ENCODE measurements at places on chromosomes 12 and 14.

- DNase-seq: no peak
Observed at GRCh38 chr12:87935216-87935615, 94.0 kb downstream of the C12orf50 start.

DNA sequence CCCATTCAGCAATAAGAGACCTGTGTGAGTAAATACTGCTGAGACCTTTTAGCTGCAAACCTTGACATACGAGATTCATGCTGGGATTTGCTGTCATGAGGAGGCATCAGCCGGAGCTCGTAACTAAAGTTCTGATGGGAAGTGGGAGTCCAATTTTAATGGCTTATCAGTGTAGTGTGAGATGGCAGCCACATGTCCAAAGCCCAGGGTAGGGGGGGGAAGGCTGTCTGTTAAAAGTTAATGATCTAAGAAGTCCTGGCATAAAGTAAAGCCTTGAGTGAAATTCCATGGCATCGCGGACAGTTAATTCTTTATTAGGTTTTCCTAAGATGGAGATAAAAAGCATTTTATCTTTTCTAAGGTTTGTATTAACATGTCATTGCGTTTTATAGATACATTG, 240.0 kb downstream of the AACS start:
- DNase-seq: no peak

GRCh38 chr12:83954956-83955601, 957.5 kb downstream of the SLC6A15 start:
- DNase-seq: peak; percentile 10

DNA sequence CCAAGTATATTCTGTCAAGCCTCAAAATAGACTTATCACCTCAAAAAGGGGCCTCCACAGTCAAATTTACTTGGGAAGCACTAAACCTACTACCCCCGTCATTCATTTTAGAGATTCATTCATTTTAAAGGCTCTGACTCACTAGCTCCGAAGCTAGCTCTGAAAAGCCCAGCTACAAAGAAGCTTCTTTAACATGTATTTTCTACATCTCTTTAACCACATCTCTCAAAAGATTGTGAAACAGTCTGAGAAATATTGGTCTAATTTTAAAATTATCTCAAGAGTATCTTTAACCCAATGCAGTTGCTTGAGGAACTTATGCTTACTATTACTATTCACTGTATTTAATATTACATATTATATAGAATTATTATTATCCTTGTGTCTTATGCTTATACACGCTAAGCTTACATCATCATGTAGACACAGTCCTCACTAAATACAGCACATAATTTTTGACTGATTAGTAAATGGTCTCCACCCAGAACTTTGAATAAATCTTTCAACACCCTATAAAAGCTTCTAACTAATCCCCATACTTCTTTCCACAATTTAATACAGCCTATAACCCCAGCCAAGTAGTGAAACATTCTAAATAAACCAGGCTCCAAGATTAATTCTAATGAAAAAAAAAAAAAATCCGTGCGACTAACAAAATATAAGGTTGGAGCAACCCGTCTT, 7.8 kb downstream of the NT5DC3 start:
- no peak for DNase-seq

GRCh38 chr14:68775614-68776126, 17.2 kb downstream of the ZFP36L1 start:
- no peak for DNase-seq

GRCh38 chr14:80862983-80863382, 78.6 kb downstream of the CEP128 start:
- DNase-seq: no peak

GRCh38 chr14:96662116-96662970, 134.8 kb upstream of the VRK1 start:
- DNase-seq: peak; percentile 88

DNA sequence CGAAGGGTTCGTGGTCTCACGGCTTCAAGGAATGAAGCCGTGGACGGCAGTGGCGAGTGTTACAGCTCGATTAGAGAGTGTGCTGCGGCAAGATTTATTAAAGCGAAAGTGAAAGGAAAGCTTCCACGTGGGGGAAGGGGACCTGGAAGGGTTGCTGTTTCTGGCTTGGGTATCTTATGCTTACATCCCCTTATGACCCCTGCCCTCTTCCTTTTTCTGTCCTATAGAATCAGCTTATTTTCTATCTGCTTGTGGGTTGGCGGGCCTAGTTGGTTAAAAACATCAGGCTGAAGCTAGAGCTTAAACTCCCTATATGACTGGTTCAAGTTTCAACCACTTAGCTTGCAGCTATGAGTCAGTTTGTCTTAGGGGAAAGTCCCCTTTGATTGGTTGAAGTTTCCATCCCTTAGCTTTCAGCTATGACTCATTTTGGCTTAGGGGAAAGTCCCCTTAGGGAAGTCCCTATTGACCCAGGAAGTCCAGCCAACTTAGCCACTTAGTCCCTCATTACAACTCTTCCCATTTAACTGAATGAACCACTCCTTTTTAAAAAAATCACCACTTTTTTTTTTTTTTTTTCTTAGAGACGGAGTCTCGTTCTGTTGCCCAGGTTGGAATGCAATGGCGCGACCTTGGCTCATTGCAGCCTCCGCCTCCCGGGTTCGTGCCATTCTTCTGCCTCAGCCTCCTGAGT, 1494.7 kb upstream of the TMEM132C start:
- DNase-seq: no peak

GRCh38 chr12:114479831-114480230, 73.9 kb upstream of the TBX5 start:
- no peak for DNase-seq

GRCh38 chr14:99384450-99385417, 95.9 kb downstream of the SETD3 start:
- no peak for DNase-seq

GRCh38 chr14:36021030-36021422, 155.5 kb downstream of the PTCSC3 start:
- DNase-seq: peak; percentile 94

GRCh38 chr14:97283841-97284240, 486.7 kb downstream of the VRK1 start:
- no peak for DNase-seq

DNA sequence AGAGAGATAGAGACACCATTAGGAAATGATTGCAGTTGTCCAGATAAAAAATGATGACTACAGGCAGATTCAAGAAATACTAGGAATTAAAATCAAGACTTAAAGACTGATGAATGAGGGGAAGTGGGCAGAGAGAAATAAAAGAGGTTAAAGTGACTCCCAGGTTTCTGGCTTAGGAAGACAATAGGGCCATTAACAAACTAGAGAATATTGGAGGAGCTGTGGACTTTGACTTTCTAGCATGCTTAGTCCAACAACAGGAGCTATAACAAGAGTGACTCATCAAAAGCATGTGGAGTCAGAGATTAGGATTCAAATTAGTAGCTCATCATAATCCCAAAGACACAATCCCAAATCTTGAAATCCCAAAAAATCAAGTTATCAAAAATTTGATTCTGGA, 101.5 kb downstream of the BMP4 start:
- no peak for DNase-seq

DNA sequence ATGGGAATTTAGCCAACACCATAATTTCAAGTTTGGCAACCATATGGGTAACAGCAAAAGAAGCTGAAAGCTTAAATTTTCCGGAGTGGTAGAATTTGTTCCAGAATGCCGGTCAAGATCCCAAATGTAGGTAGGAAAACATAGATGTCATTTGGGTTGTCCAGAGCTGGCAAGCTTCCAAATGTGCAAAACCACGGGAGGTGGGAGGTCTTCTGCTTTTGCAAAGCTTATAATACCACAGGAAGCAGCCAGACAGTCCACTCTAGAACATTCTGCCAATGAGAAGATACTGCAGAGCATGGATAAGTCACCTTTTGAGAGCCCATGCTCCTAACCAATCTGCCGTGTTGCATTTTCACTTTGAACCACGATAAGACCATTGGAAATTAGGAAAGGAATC, 26.4 kb upstream of the BATF start:
- peak; percentile 59 for DNase-seq

GRCh38 chr12:94930216-94930654, 73.3 kb downstream of the NDUFA12 start:
- peak; percentile 59 for DNase-seq

- no peak for DNase-seq
Observed at GRCh38 chr12:47984331-47984801, 19.9 kb downstream of the COL2A1 start.

DNA sequence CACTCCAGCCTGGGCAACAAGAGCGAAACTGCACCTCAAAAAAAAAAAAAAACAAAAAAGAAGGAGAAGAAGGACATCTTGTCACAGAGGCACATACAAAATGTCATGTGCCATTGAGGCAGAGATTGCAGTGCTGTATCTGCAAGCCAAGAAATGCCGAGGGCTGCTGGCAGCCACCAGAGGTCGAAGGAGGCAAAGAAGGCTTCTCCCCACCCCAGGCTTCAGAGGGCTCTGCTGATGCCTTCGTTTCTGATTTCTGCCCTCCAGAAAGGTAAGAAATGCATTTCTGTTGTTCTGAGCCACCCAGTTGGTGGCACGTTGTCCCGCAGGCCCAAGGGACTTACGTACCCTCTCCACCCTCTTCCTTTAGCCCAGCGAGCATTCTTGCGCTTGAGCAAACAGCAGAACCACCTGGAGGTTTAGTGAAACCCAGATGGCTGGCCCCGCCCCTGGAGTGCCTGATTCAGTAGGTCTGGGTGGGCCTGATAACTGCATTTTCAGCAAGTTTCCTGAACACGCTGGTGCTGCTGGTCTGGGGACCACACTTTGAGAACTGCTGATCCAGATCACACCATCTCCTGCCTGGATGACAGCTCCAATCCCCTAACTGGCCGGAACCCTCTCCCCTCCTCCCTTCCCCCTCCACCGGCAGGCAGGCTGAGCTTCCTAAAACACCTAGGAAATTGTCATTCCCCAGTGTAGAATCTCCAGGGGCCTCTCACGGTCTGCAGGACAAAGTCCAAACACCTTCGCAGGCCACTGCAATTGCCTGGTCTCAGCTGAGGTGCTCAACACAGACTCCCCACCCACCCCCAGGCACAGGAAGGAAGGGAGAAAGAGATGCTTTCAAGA, 21.1 kb upstream of the SCARB1 start:
- peak; percentile 77 for DNase-seq

DNA sequence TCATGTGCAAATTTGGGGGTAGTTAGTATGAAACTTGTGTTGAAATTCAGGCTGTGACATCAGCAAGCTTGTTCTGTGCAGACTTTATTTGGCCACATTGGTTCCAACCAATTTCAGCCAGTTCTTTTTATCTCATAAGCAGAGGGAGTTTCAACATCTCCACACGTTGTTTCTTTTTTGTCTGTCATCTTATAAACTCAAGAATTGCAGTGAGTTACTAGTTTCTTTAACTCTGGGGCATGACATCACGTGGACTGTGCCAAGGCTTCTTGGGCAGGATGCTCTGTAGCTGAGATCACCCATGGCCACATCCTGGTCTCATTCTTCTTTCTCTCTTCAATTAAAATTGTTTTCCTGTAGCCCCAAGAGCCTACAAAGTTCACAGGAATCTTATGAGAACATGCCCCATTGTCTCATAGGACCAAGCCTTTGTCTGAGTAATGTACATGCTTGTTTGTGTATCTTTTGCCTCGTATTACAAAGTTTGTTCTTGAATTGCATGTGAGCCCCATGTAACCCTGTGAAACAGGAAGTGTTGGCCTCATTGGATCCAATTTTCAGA, 982.0 kb upstream of the TMEM132C start:
- DNase-seq: no peak

- DNase-seq: no peak
Observed at GRCh38 chr12:68175557-68176061, 16.1 kb upstream of the IFNG start.

DNA sequence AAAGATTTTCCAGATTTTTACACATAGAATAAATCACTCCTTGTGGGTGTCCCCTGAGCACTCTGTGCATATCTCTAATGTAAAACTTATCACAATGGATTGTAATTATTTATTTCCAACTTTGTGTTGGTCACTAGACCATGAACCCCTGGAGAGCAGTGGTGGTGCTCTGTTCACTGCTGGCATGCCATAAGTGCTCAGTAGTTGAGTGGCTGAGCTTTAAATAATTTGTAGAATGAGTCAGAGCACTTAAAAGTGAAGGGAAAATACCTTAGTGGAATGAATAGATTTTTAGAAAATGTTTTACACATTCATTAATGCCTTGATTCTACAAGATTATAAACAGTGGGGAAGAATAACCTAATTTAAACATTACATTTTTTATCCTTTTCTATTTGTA, 6.3 kb downstream of the MGAT4C start:
- DNase-seq: peak; percentile 21

DNA sequence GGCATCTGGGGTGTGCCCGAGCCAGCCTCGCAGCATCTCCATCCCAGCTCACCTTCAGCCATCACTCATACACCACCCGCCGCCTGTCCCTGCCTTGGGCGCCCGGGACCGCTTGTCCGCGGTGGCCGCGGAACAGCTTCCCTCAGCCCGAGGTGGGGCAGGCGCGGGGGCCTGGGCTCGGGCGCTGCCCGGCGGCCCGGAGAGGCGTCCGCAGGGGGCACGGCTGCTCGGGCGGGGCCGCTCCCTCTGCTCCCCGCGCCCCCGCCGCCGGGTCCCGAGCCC, 430 bp downstream of the SLC41A2 start:
- peak; percentile 68 for DNase-seq

GRCh38 chr14:70873627-70874026, 33.6 kb upstream of the PCNX1 start:
- DNase-seq: no peak

GRCh38 chr14:96844857-96845570, 47.8 kb downstream of the VRK1 start:
- no peak for DNase-seq

DNA sequence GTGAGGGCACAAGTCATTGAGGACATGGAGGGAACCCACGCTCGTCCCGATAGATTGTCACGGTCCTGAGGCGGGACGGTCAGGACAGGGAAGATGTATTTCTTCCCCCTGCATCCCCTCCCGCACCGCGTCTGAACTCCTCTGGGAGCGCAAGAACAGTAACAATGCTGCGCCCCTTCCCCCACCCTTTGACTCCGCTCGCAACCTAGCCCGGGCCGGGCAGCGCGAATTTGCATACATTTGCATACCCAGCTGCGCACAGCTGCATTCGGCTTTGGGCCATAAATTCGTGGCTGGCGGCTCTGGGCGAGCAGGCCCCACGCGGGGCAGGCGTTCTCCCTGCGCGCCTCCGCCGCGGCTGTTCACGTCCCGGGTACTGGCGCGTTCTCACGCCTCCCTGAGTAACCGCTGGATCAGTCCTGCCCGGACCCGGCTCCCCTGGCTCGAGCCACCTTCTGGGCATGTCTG, 29.0 kb upstream of the SMUG1 start:
- DNase-seq: peak; percentile 75

DNA sequence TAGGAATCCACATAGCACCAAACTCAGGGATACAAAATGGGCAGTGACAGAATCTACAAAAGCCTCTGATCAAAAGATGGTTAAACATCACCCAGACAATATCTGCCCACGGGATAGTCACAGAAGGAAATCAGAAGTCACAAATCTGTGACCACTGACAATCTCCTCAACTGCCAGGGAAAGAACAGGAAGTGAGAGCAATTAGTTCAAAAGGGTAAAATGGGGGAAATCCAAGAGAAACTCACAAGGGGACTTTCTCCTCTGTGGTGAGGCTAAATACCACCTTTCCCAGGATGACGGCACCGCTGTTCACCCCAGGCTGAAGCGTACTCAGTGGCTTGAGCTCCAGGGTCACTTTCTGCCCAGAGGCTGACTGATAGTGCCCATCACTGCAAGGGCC, 10.7 kb downstream of the TTC5 start:
- DNase-seq: no peak

GRCh38 chr12:16495196-16495595, 110.8 kb downstream of the LMO3 start:
- DNase-seq: no peak

GRCh38 chr14:73149753-73150152, 13.4 kb downstream of the PSEN1 start:
- DNase-seq: no peak

All from NCI-H69 (cell line).